ENCODE measurements at places on chromosomes 2 and 18.

DNA sequence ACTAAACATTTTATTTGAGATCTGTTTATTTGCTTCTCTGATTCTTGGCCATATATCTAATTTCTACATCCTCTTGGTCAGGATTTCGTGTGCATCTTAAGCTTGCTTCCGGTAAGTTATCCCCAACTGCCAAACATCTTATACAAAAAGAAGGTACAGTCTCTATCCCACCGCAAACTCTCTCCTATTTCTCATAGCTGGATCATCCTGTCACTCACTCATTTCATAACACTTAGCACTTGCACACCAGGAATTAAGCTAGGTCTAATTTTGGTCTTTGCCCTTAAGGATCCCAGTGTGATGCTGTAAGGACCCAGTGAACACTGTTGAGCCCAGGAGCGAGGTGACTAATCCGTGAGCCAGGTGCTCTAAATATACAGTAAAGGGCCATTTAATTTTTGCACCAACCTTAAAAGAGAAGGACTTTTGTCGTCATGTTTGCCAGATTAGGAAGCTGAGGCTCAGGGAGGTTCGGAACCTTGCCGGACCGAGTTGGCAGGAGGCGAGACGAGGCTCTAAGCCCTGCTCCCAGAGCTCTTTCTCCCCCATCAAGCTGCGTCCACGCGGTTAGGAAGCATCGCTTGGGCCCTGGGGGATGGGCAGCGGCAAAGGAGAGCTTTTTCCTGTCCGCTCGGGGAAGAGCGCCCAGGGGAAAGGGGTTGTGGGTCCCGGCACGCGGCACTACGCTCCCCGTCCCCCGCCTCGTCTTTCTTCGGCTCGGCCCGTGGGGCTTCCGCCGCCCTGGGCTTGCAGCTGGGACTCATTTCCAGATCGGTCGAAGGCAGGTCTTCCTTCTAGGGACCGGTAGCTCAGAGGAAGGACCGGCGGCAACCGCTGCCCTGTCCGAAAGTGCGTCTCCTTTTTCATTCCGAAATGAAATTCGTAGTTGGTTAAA is 4.1 kb upstream of the ITPRIPL1 start:
- DNase-seq: peak; percentile 48

GRCh38 chr18:47146206-47146605 is 4.1 kb downstream of the HDHD2 start:
- DNase-seq: no peak

DNA sequence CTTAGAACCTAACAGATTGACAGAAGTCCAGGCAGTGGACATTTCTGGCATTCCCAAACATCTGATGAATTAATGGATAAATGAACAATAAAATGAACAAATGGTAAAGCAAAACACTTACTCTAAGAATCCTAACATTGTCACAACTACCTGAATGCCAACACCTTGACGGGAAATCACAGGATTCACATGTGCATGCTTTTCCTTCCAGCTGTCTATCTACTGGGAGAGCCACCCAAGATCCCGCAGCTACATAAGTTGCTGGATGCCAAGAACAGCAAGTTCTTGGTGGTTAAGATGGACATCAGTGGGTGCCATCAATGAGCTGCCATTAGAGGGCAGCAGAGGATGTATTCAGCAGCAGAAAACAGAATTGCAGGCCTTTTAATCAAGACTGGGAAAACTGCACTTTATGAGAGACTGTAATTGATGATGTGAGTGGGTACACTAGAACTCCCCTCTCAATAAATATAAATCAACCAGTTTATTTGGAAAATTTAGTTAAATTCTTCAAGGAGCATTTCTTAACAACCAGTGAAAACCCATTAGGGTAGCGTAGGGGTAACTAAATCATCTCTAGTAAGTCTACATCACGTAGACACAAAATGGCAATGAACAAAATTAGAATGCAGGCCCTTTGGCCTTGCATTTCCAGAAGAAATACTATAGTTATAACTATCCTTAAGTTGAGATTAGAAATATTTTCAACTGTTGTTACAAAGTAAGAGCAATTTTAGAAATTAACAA is 45.6 kb downstream of the SESTD1 start:
- peak; percentile 52 for DNase-seq

- DNase-seq: no peak
Observed at GRCh38 chr2:105814291-105814940, 69.7 kb downstream of the NCK2 start.

- DNase-seq: no peak
Observed at GRCh38 chr2:21198637-21199036, 74.9 kb downstream of the TDRD15 start.

GRCh38 chr2:8408560-8409460 is 273.0 kb upstream of the ID2 start:
- no peak for DNase-seq

DNA sequence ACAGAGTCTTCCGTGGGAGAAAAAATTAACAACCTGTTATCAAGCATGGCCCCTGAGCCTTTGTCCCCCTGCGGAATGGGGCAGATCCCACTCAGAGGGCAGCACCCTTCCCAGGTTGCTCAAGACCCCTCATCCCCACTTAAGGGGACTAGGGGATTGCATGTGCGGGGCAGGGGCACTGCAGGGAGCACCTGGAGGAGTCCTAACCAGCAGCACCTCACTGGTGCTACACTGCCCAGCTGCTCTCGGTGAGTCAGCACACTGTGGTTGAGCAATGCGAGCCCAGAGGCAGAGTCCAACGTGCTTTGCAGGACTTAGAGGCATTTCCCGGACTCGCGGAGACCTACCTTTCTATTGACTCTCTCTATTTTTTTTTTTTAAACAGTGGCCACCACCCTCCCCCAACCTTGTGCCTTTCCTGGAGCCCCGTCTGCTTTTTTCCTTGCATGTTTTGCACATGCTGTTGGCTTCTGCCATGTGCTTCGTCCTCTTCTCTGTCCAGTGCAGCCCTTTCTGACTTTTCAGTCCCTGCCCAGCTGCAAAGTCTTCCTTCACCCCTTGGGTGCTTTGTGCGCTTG is 74.0 kb downstream of the IL1R2 start:
- DNase-seq: no peak

- no peak for DNase-seq
Observed at GRCh38 chr2:235303499-235304291, 190.1 kb upstream of the AGAP1 start.

GRCh38 chr18:49988101-49988500 is 174.8 kb upstream of the ACAA2 start:
- DNase-seq: no peak

GRCh38 chr18:42183746-42184145 is 228.7 kb downstream of the PIK3C3 start:
- DNase-seq: peak; percentile 68

GRCh38 chr2:219515874-219516629 is 1.8 kb downstream of the ASIC4 start:
- DNase-seq: no peak

DNA sequence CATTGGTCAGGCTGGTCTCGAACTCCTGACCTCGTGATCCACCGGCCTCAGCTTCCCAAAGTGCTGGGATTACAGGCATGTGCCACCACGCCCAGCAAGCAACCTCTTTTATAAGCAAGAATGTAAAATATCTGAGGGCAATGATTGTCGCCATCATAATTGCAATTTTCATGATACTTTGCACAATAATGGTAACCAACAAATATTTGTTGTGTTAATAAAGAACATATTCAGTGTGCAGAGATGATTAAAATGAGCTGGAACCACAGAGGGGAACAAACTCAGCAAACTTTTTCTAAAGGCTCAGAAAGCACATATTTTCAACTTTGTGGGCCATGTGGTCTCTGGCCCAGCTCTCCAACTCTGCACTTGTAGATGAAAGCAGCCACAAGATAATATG is 115.2 kb upstream of the SIX2 start:
- no peak for DNase-seq

GRCh38 chr2:86274918-86275275 is 62.5 kb downstream of the REEP1 start:
- DNase-seq: no peak
